ENCODE measurements at places on chromosomes 13 and 19.
A peak's percentile ranks its signal among the peaks of the same experiment; 100 is the strongest.

DNA sequence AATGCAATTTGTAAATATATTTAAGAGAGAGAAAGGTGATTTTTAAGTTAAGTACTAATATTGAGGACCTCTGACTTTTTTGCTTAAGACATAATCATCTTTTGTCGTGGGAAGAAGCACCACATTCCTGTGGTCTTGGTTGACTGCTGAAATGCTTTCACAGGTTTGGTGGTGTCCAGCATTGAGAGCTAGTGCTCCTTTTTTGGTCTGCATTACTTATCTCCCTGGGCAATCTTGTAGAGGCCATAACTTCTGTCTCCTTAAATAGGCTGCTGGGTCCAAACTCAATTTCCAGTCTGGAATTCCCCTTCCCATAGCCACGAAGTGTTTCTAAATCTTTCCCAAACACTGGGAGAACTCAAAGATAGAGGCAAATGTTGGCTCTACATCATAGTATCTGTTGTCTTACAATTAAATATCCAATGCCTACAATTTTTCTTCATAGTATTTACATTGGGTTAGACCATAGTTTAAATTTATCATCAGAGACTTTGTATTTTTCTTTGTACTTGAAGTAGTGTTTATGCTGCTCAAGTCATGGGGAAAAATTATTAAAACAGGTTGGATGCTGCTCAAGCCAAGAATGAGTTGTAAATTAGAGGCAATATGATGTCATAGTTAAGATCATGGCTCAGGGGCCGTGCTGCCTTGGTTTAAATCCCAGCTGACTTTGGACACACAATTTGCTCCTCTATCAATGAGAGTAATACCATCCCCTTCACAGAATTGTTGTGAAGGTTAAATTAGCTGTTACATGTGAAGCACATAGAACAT lies 105.6 kb downstream of the POSTN start:
- no peak for DNase-seq

DNA sequence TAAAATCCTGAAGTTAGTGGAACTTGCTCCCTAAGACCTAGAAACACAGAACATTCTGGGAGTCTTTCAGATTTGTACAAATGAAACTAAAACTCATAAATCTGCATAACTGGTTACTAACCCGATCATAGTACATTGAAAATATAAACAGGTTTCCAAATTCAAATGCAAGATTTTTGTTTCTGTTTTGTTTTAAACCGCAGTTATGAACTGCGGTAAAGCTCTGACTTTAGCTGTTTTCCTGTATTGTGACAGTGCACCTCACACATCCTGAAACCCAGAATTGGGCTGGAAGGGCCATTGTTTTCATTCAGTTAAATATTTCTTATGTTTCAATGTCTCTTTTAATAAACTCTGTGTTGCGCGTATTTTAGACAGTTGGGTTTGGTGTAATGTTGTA lies 204.7 kb downstream of the SHISA2 start:
- DNase-seq: no peak

DNA sequence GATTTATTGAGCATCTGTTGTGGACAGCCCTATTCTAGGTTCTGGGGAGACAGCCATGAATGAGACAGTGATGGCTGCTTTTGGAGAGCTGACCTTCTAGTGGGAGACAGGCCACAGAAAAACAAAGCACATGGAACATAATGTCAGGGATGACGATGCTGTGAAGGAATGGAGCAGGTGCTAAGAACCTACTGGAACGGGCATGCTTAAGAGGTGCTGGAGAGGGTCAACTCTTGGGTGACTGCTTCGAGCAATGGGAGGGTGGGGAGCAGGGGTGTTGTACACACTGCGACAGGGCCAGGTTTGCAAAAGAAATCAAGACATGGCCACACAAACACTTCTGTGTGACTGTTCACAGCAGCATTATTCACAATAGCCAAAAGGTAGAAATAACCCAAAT lies 12.1 kb upstream of the CEACAM16 start:
- DNase-seq: no peak

GRCh38 chr13:46387064-46387851 lies at the start of gene RUBCNL:
RUBCNL (minus strand) TSS chr13:46387252; CDS start chr13:46372475, 14,777 bp downstream.
- peak; percentile 70 for DNase-seq

DNA sequence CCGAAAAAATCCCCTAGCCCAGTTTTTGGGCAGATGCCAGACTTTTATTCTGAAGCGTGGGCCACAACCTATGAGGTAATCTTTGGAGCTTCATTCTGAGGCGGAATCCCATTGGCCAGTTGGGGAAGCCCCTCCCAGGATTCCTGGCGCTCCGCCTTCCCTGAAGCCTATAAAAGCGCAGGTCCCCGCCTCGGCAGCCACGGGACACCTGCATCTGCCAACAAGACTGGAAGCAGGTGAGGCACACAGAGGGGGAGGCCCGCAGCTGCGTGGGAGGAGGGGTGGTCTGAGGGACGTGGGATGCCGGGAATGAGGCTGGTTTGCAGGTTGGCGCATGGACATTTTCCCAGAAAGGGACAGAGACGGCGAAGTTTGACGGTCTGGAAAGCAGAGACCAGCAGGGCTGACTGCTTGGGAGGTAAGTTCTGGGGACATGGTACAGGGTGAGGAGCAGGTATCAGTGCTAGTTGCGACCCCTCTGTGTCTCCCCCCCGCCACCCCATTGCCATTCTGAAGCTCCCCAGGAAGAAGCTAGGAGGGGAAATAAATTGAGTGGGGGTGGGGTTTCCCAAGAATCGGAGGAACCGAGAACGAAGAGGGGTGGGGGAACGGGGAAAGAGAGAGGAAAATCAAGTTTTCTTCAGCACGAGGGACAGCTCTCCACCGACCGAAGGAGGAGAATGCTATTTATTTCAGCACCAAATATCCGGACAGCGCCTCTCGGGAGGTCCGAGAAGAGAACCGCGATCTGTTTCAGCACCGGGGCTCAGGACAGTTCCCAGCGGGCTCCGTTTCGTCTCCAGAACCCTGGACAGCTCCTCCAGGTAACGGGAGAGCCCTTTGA lies 22.4 kb upstream of the FEM1A start:
- DNase-seq: peak; percentile 90

GRCh38 chr13:114318624-114319023 lies 4.3 kb downstream of the CHAMP1 start:
- DNase-seq: no peak

GRCh38 chr13:99956473-99957349 lies 14.9 kb downstream of the ZIC5 start:
- DNase-seq: peak; percentile 64
